Adrenal gland (tissue), 19 donors: ENCODE measurements at places on chromosomes 3 and 15. TPM values are rescaled to one million over a fixed set of nuclear protein-coding genes. Genes with fewer than 3 reads are reported as not detected.
A peak's percentile ranks its signal among the peaks of the same experiment; 100 is the strongest.

- no peak for DNase-seq
Measured at GRCh38 chr3:113088616-113089015, 97.8 kb downstream of the GTPBP8 start.

DNA sequence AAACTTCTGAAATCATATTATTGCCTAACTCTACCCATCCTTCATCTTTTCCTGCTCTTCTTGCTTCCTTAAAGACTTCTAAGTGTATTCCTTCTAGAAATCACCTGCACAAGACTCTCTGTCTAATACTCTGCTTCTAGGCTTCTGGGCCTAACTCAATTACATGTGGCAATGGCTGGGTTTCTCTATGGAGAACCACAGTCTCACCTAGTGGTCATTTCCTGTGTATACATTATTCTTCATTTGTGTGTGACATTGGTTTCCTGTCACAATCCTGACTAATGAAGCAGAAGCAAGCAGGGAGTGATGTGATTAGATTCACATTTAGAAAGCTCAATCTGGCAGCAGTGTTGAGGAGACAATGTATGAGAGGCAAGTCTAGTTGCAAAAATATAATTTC lies 16.9 kb upstream of the CLDN1 start:
- no peak for DNase-seq

GRCh38 chr3:16448639-16449070 lies 64.8 kb downstream of the RFTN1 start:
- peak; percentile 42 for DNase-seq

DNA sequence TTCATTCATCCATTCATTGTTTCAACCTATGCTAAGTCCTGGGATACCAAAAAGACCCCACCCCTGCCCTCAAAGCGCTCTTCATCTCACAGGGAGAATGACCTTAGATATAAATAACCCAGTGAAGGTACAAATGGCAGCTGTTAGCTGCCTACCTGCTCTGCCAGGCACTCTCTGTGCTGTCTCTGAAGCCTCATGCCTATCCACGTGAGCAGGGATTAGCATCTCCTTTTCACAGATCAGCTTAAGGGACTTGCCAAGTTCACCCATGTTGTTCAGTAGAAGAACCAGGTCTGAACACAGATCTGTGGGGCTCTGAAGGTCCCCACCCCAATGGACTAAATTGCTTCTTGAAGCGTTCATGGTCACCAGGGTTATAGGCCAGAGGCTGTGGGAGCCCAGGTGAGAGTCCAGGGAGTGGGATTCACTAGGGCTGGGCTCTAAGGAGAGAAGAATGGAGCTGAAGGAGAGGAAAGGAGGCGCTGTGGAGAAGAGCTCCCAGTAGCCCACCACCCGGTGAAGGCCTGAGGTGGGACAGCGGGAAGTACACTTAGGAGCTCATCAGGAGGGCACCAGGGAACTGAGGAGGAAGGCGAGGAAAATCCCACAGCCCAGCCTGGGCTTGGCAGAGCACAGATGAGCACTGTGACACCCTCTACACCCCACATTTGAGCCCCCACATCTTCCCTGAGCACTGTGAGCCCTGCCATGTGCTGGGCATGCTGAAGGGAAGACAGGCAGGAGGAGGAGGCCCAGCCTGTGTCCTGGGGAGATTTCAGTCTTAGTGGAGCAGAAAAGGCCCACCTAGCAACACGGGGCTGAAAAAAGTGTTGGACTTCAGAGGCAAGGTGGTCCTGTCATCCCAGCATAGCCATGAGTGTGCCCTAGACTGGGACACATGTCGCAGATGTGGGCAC lies 20.4 kb downstream of the RBP1 start:
- no peak for DNase-seq

- DNase-seq = no peak
Measured at GRCh38 chr3:17442332-17443049, 299.9 kb downstream of the TBC1D5 start.

DNA sequence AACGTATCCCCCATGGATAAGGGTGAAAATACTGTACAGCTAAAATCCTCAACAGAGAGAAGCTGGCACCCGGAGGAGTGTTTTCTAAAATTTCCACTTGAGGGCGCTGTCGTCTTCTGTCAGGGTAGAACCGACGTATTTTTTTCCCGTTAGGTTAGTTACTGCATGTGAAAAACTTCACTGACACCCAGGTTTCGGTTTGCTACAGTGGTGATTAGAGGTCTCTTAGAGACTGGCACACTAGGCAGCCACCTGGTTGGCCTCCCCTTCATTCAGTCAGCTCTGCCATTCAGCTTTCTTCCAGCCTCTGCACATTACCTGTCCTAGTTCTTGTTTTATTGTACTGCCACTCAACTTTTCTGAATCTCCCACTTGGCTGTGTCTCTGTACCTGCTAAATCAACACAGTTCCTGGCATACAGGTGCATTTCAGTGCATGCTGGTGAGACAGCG lies 18.4 kb downstream of the CCK start:
- peak; percentile 84 for DNase-seq

- peak; percentile 68 for DNase-seq
Measured at GRCh38 chr3:192566706-192567290, 160.5 kb downstream of the FGF12 start.

GRCh38 chr3:30319713-30320112 lies 286.7 kb upstream of the TGFBR2 start:
- no peak for DNase-seq

GRCh38 chr15:100834731-100835130 lies 44.9 kb upstream of the ALDH1A3 start:
- DNase-seq = no peak

- no peak for DNase-seq
Measured at GRCh38 chr15:33013827-33014445, 180.6 kb downstream of the FMN1 start.

DNA sequence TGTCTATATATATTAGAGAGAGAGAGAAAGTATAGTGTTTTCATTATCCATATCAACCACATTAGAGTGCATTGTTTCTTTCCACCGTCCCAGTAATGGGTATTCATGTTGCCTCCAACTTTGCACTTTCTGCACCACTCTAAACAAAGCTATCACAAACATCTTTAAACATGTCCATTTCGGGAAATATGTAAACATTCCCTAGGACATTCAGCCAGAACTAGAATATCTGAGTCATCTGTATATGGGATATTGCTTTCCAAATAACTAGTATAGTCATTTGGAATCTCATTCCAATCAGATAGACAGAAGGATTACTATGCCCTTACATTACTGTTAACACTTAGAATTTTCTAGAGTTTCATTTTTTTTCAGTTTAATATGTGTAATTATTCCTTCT lies 914.9 kb upstream of the EPHA6 start:
- DNase-seq = no peak

DNA sequence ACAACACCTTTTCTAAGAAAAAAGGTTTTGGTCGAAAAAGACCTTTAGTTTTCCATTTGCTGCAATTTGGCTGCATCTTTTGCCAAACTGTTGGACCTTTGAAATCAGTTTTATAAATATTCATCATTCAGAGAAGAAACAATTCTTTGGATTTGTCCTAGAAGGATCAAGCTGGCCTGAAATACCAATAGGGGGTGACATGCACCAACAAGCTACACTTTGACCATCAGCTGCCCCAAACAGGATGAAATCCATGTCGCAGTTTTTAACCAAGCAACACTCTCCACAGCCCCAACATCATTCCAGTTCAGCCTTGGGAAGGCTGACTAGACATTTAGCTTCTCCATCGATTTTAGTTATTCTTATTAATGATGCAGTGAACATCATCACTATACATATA lies 9.8 kb downstream of the RPL15 start:
- no peak for DNase-seq

GRCh38 chr3:132660052-132660810 lies at the start of gene UBA5:
Gene UBA5, plus strand, starts transcription at chr3:132660329. Its CDS starts 209 bp downstream, at chr3:132660538.
- peak; percentile 70 for DNase-seq

GRCh38 chr3:160981217-160981938 lies 123.8 kb downstream of the B3GALNT1 start:
- peak; percentile 19 for DNase-seq

DNA sequence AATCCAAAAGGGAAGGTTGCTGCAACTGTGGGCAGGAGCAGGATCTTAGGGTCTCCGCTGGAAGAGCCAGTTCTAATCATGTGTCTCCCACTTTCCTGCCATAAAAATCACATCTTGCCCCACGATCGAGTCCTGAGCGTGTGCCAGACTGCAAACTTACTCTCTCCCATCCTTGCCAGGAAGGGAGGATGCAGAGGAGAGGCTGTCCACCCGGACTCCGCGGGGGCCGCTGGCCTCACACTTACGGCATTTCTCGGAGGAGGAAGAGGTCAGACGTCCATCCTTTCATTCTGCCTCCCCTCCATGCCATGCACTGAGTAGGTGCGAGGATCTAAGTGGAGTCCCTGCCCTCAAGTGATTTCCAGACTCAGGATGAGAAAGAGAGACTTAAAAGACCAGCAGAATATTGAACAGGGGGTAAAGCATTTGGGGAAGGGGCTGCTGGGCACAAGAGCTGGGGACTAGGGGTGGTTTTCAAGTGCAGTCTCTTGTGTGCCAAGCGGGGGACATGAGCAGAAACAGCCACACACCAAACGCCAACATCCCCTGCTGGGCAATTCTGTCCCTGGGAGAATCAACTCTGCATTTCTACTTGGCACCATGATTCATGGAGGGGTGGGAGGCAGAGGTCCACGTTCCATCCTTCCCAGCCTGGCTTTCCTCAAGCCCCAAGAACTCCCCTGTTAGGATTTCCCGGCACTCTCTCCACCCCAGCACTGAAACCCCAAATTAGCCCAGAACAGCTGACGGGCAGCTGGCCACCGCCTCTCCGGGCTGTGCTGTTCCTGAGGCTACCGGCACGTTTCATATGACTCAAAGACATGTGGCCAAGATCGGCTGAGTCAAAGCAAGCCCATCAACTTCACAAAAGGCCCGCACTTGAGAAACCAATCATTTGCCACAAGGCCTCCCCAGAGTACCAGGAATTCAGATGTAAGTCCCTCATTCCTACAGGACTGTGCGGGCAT lies 11.6 kb downstream of the OXTR start:
- no peak for DNase-seq

GRCh38 chr15:74723754-74724334 lies 1.5 kb downstream of the CYP1A1 start:
- DNase-seq = peak; percentile 25

- no peak for DNase-seq
Measured at GRCh38 chr3:8625991-8626390, 18.6 kb downstream of the SSUH2 start.

DNA sequence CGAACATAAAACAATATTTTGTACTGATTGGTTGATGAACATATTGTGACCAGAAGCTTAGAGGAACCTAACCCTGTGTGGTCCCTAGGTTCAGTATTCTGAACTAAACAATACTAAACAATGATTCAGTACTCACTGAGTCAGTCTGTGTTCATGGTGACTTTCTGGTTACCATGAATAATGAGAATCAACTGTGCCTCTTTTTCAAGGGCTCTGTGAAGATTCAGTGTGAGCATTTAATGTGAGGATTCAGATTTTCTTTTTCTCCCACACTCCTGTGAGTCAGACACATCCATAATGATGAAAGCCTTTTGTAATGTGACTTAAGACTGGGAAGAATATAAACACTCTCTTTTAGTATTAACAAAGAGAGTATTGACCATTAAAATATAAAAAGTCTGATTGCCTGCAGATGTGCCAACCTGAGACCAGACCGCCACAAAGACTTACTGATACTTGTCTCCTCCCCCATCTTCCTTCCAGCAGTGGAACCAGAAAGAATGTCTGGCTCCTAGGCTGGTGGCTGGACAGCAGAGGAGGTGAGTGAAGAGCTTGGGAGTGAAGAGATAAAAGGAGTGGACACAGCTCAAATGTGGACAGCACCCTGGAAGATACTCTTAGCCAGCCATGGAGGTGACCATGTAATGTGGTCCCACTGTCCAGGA lies 17.6 kb upstream of the ACTL6A start:
- no peak for DNase-seq

GRCh38 chr3:116374901-116375300 lies 70.4 kb downstream of the LSAMP start:
- DNase-seq = no peak

GRCh38 chr3:179486806-179487205 lies 35.5 kb upstream of the GNB4 start:
- no peak for DNase-seq

DNA sequence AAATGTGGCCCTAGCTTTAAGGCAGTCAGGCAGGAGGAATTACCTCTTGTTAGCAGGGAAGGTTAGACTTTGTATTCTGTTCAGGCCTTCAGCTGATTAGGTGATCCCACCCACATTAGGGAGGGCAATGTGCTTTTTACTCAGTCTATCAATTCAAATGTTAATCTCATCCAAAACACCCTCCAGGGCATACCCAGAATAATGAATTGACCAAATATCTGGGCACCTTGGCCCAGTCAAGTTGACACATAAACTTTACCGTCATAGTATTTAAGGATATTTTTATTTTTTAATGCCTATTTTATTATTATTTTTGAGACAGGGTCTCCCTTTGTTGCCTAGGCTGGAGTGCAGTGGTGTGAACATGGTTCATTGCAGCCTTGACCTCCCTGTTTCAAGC lies 146.1 kb downstream of the PTPRG start:
- DNase-seq = no peak

DNA sequence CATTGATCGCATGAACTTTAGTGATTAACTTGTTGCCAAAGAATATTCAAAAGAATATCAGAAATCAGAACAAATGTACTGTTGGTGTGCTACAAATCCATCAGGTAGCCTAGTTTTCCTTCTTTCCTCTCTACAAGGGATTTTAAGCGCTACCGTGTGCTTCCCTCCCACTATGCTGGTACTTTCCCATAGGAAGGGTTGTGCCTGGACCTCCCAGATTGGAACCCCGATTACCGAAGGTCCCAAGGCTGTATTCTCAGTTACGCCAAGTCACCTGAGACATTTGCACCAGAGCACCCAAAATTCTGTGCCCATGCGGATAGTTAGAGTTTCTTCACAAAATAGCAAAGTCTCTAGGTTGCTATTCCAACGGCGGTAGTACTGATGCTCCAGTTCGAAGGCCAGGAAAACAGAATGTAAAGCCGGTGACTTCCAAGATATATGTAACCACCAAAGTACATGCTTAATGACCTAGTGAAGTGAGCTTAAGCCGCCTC lies 23.4 kb upstream of the GATM start:
- peak; percentile 53 for DNase-seq

DNA sequence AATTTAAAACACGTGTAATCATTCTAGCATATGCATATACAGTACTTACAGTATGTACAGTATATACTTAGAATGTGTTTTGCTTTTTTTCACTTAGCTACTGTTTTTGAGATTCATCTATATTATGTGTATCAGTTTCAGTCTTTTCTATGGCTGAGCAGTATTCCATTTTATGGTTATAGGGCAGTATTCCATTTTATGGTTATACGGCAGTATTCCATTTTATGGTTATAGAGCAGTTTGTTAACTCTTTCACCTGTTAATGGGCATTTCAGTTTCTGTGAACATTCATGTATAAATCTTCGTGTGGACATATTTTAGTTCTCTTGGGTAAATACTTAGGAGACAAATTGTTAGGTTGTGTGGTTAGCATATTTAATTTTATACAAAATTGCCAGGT lies 40.9 kb downstream of the PDCD6IP start:
- DNase-seq = no peak

ELP6 gene
- 125 TPM for total RNA-seq

TSC22D2 gene
- 13.4 TPM for total RNA-seq

TMOD2 gene
- 8.9 TPM for total RNA-seq

GOLGA8T gene
- not detected for total RNA-seq

ACP3 gene
- total RNA-seq = 15.0 TPM

SPRED1 gene
- total RNA-seq = 19.1 TPM

PRR20G gene
- not detected for total RNA-seq

PARP3 gene
- 41.9 TPM for total RNA-seq

ALDH1A3 gene
- total RNA-seq = 23.8 TPM

HIGD2B gene
- not detected for total RNA-seq

P2RY12 gene
- 5.4 TPM for total RNA-seq

ATP10A gene
- total RNA-seq = 30.3 TPM

ANKUB1 gene
- total RNA-seq = not detected

CHRNA7 gene
- 0.17 TPM for total RNA-seq

C2CD4A gene
- 0.22 TPM for total RNA-seq
